Activated CD4-positive, alpha-beta T cell treated with anti-CD3 and anti-CD28 coated beads, Interleukin-2, Interleukin-4, amounts not matched to agents 100 ng/mL and 50 ng/mL, durations not matched to agents 16 hours and 8 hours (primary cell): ENCODE measurements at places on chromosomes 2 and 18.

- no peak for DNase-seq
Measured at GRCh38 chr2:191250400-191250799, 5.2 kb downstream of the MYO1B start.

DNA sequence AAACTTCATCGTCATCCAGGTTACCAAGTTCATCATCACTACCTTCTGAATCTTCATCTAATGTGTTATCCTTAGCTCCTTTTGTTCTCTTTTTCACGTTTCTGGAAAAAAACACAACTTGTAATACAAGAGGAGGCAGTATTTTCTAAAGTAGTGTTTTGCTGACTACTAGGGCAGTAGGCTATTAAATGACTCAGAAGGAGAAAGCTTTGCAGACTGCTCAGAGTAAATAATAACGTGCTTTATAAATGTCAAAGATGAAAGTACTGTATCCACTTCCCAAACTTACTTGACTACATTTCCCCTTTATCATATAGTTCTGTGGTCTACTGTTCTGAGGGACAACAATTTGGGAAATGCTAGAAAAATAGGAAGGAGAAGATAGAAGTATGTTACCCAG lies 15.6 kb downstream of the CEBPZOS start:
- DNase-seq = no peak

DNA sequence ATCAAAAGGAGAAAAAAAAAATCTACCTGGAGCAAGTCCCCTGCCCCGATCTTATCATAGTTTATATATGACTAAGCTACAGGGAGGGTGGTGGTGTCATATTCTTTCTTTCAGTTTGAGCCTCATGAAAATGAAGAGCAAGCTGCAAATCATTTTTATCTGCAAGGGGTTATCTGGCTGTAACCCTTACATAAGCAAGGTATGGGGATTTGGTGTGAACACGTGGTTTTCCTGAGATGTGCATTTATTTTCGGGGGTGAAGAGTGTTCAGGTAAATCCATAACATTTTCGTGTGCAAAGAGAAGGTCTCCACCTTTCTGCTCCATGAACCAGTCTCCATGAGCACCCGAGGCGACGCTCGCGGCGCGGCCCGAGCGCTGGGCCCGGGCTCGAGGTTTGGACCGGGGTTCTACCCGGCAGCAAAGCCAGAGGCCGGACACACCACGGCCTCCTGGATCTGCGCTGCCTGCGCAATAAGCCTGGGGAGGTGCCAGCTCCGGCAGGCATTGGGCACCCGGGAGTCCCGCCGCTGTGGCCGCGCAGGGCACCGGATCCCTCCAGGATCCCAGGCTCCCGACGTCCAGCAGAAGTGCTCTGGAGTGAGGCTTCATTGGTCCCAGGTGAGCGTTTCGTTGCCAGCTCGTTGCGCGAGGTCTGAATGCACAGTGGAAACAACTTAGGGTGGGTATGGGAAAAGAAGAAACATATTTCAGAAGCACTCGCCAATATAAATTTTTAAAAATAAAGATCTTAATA lies 36.1 kb upstream of the GPD2 start:
- peak; percentile 84 for DNase-seq

- no peak for DNase-seq
Measured at GRCh38 chr2:72394541-72395070, 246.9 kb upstream of the CYP26B1 start.

GRCh38 chr18:6711467-6711866 lies 18.0 kb upstream of the ARHGAP28 start:
- DNase-seq = no peak

GRCh38 chr18:70181015-70181414 lies 24.5 kb downstream of the RTTN start:
- no peak for DNase-seq

DNA sequence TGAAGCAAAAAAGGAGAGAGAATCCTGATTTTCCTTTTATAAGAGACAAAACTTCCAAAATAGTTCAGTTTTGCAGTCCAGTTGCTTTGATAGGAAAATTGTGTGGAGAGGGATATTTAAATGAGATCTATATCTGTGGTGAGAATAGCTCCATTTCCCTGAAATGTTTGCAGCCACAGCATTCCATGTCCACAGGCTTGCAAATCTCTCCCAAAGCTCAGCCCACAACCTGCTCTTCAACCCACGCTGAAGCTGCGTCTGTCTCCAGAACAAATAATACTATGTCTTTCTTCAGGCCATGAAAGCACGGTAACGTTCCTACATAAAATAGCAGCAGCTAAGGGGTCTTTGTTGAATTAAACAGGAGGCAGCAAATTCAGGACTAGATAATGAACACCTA lies 31.8 kb downstream of the TMEM17 start:
- no peak for DNase-seq

GRCh38 chr2:5725794-5726463 lies 33.7 kb downstream of the SOX11 start:
- no peak for DNase-seq

- no peak for DNase-seq
Measured at GRCh38 chr2:13260402-13260801, 543.7 kb downstream of the TRIB2 start.

GRCh38 chr2:239603411-239604356 lies 202.9 kb upstream of the HDAC4 start:
- no peak for DNase-seq

DNA sequence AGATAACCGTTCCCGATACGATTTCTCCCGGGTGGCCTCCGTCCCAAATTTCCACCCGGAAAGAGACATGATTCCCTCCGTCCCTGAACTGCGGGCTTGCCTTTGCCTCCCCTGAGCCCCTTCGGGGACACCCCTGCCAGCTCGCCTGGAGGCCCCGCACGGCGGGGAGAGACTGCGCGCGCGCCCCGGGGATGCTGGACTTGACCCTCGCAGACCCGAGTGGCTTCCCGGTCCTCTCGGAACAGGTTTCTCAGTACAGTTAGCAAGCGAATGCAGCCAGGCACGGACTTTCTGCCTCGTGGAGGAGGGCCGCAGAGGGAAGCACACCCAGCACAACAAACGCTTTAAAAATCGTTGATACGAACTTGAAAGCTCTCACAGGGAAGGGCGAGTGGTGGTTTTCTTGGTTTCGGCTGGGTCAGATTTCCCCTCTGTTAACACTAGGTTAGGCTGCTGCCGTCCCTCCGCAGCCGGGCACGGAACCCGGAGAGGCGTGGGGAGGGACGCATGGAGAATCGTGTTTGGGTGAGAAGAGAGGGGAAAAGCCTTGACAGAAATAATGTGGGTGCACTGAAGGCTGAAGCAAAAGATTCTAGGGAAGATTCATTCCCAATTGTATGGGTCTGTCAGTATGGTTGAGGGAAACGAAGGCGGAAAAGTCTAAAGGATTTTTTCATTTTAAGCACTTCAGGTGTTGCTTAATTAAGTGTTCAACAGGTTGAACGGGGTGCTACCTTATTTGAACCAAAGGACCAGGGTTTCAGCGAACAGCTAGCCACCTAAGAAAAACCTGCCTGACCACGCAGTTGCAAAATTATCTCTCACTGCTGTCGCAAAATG lies 916 bp downstream of the TNFRSF11A start:
- no peak for DNase-seq
